ENCODE measurements at places on chromosomes 2 and 18.

- DNase-seq, result no peak
These were observed 21.5 kb downstream of the SOS1 start for GRCh38 chr2:39099310-39099869.

- DNase-seq, result no peak
These were observed 206.8 kb downstream of the LPIN1 start for GRCh38 chr2:11953258-11953657.

DNA sequence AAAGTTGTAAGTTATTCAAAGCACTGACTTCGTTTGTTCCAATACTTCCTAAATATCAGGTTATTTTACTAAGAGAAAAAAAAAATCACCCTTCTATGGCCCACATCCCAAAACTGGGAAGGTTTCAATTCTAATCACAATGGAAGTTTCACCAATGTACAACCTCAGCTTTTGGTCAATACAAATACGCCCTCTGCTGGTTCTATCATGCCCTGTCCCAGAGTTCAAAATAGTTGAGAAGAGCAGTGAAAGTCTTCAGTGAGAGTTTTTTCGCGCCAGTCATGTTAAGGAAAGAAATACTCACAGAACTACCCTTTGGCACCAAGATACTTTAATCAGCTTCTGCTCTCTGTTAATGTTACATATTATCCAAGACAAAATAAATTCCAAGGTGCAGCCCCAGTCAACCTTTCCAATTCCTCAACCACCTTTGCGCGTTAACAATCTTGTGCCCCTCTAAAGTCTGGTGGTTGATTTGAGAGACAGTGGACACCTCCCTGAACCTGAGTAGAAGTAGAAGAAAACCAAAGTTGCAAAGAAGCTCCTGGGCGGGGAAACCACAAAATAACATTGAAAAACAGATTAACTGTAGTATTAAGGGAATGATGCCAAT lies 59.9 kb downstream of the SUMO1 start:
- peak; percentile 30 for DNase-seq

DNA sequence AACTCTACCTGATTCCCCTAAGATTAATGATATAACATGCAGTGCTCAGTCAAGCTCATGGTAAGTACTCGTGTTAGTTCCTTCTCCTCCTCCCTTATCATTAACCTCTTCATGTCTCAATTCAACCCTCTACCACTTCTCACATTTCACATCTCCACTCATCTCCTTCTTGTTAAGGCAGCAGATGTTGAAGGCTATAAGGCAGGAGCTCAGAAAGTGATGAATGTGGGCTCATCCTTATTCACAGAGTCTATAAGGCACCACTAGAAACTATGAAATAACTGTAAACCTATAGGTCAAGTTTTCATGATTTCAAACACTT lies 56.0 kb downstream of the CLHC1 start:
- DNase-seq, result no peak

GRCh38 chr2:43360137-43360536 lies 133.7 kb upstream of the ZFP36L2 start:
- no peak for DNase-seq

- DNase-seq, result no peak
These were observed 167.2 kb downstream of the DDX1 start for GRCh38 chr2:15758848-15759247.

DNA sequence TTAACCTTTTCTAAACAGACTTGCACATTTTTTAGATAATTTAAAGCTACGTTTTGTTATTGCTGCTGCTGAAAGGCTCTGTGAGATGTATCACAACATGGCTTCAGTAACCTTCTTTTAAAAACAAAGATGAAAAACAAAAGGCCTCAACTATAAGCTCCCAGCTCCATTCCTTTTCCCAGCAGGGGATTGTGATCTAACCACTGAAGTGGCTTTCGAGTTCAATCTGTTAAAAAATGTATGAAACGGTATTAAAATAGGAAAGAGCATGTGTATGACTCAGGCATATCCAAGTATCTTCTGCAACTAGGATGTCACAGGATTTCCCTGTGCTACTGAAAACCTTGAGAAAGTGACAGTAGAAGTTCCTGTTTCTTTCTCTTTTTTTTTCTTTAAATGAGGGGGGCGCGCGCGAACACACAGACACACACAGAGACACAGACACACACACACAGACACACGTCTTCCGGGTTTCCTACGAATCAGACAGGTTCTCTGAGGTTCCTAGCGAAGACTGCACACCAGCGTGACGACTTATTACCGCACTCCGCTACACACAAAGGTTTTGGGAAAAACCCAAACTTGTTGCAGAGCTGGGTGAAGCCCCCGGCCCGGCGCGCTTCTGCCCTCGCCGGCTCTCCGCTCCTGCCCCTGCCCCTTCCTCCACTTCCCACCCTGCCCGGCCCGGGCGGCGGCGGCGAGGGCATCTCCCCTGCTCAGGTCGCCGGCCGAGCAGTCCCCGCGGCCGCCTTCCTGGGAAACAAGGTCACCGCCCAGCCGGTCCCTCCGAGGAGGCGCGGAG lies 86.8 kb downstream of the RBMS1 start:
- peak; percentile 66 for DNase-seq

DNA sequence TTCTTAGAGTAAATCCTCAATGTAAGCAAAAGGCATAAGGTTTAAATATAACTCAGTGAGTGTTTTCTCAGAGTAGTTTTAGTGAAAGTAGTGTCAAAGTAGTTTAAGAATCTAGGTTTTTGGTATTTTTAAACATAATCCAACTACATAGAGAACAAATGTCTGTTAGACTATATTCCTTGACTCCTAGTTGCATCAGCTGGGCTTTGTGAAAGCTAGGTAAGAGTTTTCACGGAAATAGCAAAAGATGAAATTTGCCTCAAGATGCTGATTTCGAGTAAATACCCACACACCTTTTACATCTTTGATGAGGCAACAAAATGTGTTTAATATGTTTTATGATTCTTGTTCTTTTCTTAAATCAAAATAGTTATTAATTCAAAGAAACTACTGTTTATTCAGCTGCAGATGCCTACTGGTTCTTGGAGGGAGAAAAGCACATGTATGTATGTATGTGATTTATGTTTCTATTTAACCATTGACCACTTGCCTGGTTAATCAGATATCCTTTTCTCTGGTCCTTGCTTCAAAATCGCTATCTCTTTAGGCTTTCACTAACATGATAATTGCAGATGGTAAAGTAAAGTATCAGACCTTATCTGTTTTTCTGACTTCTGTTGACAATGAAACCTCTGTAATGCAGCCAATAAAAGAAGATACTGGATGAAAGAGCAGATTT lies 117.4 kb upstream of the NOSTRIN start:
- no peak for DNase-seq

DNA sequence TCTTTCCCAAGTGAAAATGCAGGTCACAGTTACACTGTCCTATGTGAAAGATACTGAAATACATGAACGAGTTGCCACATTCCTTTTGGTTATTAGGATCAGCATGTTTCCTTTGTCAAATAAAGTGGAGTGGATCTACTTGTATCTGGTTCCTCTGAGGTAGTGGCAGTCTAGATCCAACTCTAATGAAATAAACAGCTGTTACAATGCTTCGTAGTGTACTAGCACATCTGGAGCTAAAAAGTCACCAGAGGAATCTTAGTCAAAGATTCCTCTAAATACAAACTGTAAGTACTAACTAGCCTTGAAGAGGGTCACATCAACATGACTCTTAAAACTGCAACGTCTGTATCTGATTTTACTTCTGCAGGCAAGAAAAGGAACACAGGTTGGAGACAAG lies 228.9 kb downstream of the DYM start:
- DNase-seq, result no peak

GRCh38 chr2:204251998-204252376 lies 293.3 kb upstream of the PARD3B start:
- DNase-seq, result no peak

DNA sequence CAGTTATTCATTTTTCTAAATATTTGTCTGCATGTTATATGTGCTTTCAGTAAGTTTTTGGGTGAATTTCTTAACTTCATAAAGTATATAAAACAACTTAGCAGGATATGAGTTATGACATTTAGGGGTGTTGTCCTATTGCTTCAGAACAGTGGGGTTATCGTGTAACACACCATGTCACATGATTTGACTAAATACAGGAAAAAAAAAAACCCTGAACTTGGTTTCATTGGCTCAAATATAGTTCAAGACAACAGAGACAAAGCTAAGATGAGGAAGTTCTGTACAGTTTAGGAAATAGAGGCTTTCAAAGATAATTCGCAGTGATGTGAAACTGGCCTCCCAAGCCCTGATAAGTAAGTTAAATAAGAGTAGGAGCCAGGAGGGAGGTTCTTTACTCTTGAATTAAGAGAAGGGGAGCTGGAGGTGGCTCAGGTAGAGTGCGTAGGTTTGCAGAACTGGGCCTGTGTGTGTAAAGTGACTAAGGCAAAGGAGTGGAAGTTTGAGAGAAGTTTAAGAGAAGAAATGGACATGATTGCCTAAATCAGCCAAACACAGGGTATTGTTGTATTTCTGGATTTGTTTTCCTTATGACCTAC lies 53.9 kb downstream of the LIMS1 start:
- DNase-seq, result no peak

DNA sequence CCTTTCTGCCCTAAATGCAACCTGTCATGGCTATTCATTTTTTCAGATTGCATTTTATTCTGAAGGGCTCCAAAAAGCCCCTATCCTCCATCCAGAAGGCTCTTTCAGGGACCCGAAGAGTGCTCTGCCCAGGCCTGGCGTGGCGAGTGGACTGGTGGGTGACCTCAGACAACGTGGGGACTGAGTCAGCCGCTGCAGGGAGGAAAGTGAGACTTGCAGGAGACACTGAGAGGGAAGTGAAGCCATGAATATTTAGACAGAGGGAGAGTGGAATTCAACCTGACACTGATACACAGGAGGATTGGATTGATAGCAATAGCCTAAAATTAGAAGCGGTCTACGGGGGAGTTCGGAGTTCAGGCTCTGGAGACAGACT lies 63.6 kb upstream of the SIX2 start:
- DNase-seq, result no peak

DNA sequence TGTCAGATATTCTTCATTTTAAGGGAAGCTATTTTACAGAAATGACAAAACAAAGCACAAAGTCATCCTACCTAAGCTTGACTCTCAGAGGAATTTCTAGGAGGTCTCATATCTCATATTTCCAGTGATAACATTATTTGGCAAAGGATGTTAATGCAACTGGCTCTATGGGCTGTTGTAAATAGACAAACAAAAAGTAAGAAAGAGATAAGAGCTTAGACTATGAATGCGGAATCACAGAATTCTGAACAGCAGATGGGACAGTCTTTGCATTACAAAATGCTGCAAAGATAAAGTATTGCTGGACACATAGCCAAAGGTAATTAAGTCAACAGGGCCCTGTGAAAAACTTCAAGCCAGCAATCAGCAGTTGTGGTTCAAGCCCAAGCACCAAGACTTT lies 23.9 kb downstream of the PIAS2 start:
- no peak for DNase-seq

GRCh38 chr2:121545257-121545656 lies 14.6 kb downstream of the RNU4ATAC start:
- no peak for DNase-seq

DNA sequence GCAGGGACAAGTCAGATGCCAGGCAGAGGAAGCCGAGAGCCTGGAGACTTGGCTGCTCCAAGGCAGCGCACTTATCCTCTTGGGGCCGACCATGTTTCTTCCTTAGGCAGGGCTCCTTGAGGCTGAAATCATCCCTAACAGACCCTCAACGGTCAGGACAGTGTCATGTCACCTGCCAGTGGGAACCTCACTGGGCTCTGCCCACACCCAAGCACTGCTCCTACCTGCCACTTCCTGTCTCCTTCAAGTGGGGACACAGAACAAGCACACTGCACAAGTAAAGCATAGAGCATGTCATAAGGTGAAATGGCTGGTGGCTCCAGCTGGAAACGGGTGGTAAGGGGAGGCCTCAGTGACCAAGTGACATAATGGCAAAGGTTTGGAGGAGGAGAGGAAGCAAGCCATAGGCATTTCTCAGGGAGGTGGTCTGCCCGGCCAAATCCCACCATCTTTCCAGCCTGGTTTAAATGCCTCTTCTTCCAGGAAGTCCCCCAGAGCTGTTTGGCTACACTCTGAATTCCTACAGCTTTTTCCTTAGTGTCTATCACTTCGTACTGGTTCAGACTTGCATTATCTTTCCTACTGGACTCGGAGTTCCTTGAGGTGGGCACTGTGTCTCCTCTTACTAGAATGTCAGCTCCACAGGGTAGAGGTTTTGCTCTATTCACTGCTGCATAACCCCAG lies 7.3 kb upstream of the ATOH8 start:
- DNase-seq, result no peak

- no peak for DNase-seq
These were observed 4.0 kb downstream of the GKN2 start for GRCh38 chr2:68948710-68949109.

DNA sequence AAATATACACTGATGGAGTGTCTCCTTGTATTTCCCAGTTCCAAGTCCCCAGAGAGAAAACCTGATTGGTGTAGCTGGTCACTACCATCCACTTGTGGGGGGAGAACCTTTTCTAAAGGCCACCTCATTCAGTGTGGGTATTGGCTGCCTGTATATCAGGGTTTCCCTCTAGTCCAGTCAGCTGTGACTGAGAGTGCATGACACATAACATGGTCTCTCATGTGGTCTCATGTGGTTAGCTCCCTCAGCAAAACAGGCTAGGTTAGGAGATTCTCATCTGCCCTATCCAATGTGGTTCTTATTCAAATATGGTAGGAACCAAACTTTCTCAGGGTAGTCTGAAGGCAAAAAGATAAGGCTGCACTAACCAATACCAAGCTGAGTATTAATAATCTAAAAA lies 4.1 kb upstream of the GORASP2 start:
- DNase-seq, result no peak

DNA sequence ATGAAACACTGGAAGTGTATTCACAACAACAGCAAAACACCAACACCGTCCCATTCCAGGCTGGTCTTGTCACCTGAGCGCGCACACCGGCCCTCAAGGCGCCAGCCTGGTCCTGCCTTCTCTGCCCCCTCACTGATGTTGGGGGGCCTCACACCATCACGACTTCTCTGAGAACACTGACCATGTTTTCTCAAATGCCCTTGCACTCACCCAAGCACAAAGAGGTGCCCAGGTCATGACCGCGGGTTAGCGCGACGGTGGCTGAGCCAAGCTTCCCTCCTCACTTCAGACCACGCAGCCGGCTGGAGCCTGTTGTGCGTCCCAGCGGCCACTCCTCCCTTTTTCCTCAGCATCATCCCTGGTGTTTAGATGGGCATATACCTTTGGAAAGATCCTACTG lies 101.3 kb upstream of the SALL3 start:
- no peak for DNase-seq

GRCh38 chr2:187640926-187641510 lies 86.8 kb upstream of the TFPI start:
- no peak for DNase-seq

GRCh38 chr2:9264301-9264700 lies 57.7 kb downstream of the ASAP2 start:
- DNase-seq, result no peak

- DNase-seq, result no peak
These were observed 9.9 kb upstream of the WNT6 start for GRCh38 chr2:218849721-218850120.
